ENCODE measurements at places on chromosomes 16 and 17. TPM values are rescaled to one million over a fixed set of nuclear protein-coding genes. Genes with fewer than 3 reads are reported as not detected.

The TP53TG3F gene
- not detected for polyA plus RNA-seq

The TEKT5 gene
- not detected for polyA plus RNA-seq

- peak; percentile 65 for DNase-seq
Measured at GRCh38 chr17:64063766-64064224, 43.4 kb upstream of the ICAM2 start.

DNA sequence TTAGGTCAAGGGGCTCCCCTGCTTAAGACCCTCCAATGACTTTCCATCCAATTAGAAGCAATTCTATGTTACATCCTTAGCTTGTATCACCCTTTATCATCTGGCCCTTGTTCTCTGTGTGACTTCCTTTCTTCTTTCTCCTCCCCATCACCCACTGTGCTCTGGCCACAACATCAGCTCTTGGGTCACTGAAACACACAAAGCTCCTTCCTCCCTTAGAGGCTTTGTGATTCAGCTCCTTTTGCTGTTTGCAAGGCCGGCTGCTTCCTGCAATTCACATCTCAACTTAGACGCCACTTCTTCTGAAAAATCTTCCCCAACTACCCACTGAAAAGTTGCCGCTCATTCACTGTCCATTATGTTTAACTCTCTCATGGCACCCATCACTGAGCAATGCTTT, 130.9 kb upstream of the CACNG3 start:
- no peak for DNase-seq

GRCh38 chr17:74196541-74197317, 6.7 kb upstream of the RPL38 start:
- DNase-seq = no peak

- DNase-seq = no peak
Measured at GRCh38 chr17:39774047-39774446, 36.3 kb downstream of the GRB7 start.

Measured in left kidney (tissue), 8 donors.